T-helper 1 cell treated with Interleukin-12 subunit alpha and Interleukin-12 subunit beta and Interleukin-4 antibody, amounts not matched to agents 30 ng/mL and 1 ng/mL, for 36 hours (primary cell): ENCODE measurements at places on chromosomes 3 and 15. TPM values are rescaled to one million over a fixed set of nuclear protein-coding genes. Genes with fewer than 3 reads are reported as not detected.

The PAK6 gene
- total RNA-seq, result 0.22 and 0.37 TPM in 2 replicates

The RASGRP1 gene
- 224 and 230 TPM in 2 replicates for total RNA-seq

The TM6SF1 gene
- 13.0 and 15.9 TPM in 2 replicates for total RNA-seq

The VWA5B2 gene
- total RNA-seq, result not detected in 2 replicates

The HGD gene
- total RNA-seq, result 0.39 and 0.61 TPM in 2 replicates

The SV2B gene
- total RNA-seq, result 0.02 TPM in 1 of 2 replicates, not detected in the other

The CISH gene
- total RNA-seq, result 479 and 481 TPM in 2 replicates

The CCR9 gene
- not detected in 2 replicates for total RNA-seq

The CYP8B1 gene
- total RNA-seq, result not detected in 2 replicates

The ACP3 gene
- total RNA-seq, result not detected in 2 replicates

The GOLGA6L7 gene
- total RNA-seq, result not detected in 2 replicates
